Foreskin fibroblast (primary cell): ENCODE measurements at places on chromosomes 7 and 10.

DNA sequence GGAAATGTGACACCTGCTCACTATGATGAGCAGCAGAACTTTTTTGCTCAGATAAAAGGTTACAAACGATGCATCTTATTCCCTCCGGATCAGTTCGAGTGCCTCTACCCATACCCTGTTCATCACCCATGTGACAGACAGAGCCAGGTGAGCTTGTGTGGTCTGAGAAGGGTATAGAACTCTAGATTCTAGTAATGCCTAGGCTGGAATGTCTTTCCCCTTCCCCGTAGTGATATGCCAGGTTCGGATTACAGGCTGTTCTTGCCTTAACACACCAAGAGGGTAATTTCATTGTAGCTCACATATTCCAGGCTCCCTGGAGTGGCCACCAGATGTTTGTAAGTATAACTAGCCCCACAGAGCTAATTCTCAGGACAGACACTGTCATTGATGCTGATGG, 9.2 kb downstream of the HIF1AN start:
- no peak for DNase-seq

DNA sequence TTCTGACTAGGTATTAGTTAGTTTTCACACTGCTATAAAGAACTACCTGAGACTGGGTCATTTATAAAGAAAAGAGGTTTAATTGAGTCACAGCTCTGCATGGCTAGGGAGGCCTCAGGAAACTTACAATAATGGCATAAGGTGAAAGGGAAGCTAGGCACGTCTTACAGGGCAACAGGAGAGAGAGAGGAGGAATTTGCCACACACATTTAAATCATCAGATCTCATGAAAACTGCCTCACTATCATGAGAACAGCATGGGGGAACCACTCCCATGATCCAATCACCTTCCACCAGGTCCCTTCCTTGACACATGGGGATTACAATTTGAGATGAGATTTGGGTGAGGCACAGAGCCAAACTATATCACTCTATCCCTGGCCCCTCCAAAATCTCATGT, 40.6 kb upstream of the ZMYND11 start:
- DNase-seq: no peak

- DNase-seq: no peak
Measured at GRCh38 chr10:67790534-67791408, 47.2 kb downstream of the DNAJC12 start.

GRCh38 chr10:21368022-21368582, 157.4 kb downstream of the SKIDA1 start:
- no peak for DNase-seq

- peak; percentile 50 for DNase-seq
Measured at GRCh38 chr10:92208736-92209135, 82.1 kb downstream of the CPEB3 start.

- no peak for DNase-seq
Measured at GRCh38 chr7:102425639-102426267, 7.6 kb upstream of the ORAI2 start.

- DNase-seq: peak; percentile 45
Measured at GRCh38 chr7:94123136-94123535, 119.0 kb upstream of the BET1 start.

- DNase-seq: no peak
Measured at GRCh38 chr10:8300925-8301324, 246.4 kb downstream of the GATA3 start.

DNA sequence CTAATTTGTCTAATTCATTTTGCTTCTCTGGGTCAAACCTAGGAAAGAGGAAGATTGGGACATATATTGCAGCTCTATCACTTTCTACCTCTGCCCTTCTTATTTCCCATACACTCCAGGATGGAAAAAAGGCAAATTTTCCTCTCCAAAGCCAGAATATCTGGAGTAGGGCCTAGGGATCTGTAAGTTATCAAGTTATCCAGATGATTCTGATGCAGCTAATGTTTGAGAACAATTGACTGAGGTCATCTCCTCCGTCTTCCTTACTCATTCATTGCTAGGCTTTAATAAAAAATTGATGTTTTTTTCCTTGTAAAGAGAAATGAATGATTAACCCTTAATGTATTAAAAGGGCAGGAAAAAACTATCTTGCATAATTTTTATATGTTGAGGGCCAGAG, 211.9 kb upstream of the GLI3 start:
- DNase-seq: no peak

- peak; percentile 70 for DNase-seq
Measured at GRCh38 chr7:2209146-2209960, 23.4 kb downstream of the MAD1L1 start.

GRCh38 chr7:129166745-129167144, 21.7 kb upstream of the SMO start:
- no peak for DNase-seq

- DNase-seq: no peak
Measured at GRCh38 chr7:98539865-98540264, 77.2 kb upstream of the NPTX2 start.

GRCh38 chr10:1153805-1154351, 97.7 kb downstream of the WDR37 start:
- no peak for DNase-seq

GRCh38 chr7:41478187-41478586, 224.7 kb downstream of the INHBA start:
- DNase-seq: no peak

- DNase-seq: no peak
Measured at GRCh38 chr7:26195867-26196657, 4.5 kb downstream of the HNRNPA2B1 start.

- no peak for DNase-seq
Measured at GRCh38 chr7:12386313-12386740, 17.3 kb downstream of the VWDE start.

GRCh38 chr7:2214636-2215035, 18.1 kb downstream of the MAD1L1 start:
- no peak for DNase-seq

GRCh38 chr10:28463676-28464395, 69.1 kb upstream of the WAC start:
- DNase-seq: no peak

- DNase-seq: peak; percentile 46
Measured at GRCh38 chr10:101536800-101537199, 51.3 kb downstream of the POLL start.

- peak; percentile 90 for DNase-seq
Measured at GRCh38 chr7:138738551-138739335, 37.6 kb upstream of the SVOPL start.

DNA sequence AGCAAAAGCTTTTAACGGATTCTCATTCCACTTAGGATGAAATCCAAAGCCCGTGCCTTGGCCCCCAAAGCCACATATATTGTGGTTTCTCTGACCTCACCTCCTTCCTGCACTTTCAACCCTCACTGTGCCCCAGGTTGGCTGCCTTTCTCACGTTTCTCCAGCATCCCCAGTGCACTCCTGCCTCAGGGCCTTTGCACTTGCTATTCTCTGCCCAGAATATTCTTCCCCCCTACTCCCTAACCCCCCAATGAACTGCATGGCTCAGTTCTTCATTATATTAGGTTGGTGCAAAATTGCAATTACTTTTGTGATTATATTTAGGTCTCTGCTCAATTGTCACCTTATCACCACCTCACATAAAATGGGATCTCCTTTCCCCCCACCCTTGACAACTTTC, 34.2 kb downstream of the MYOF start:
- DNase-seq: no peak

DNA sequence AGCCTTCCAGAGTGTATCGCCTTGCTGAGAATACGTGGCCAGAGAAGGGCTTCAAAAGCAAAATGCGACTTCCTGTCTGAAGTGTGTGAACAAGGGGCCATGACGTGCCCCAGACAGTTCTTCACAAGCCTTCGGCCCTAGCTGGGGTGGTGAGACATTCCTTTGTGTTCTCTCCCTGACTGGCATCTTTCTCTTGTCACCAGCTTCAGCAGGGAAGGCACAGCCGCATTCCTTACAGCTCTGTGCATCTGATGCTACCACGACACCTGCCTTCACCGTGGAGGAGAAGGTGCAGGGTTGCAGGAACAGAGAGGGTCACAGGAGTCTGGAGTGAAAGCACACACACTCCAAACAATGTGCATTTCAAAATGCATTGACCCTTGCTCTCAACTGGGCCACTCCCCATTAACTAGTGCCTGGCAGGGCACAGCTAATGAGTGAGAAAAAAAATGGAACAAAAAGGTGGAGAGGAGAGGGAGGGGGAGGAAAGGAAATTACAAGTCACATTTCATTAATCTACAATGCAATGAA, 93.4 kb downstream of the GPR26 start:
- DNase-seq: no peak

- DNase-seq: no peak
Measured at GRCh38 chr10:22599636-22600228, 114.6 kb downstream of the PIP4K2A start.

DNA sequence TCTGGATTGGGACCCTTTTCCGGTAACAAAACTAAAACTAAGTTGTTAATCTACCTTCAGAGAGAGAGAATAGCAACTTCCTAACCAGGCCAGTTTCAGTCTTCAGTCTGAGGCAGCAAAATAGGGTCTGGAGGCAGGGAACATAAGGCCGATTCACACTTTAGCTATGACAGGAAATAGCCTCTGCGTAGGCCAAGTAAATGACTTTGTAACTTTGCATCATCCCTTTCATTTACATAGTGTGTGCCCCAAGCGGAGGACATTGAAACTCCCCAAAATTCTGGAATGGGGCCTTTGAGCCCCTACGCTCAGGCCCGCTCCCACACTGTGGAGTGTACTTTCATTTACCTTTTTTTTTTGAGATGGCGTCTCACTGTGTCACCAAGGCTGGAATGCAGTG, 1.7 kb upstream of the UPP1 start:
- DNase-seq: no peak

- DNase-seq: peak; percentile 29
Measured at GRCh38 chr7:28627263-28627653, 214.9 kb downstream of the CREB5 start.

DNA sequence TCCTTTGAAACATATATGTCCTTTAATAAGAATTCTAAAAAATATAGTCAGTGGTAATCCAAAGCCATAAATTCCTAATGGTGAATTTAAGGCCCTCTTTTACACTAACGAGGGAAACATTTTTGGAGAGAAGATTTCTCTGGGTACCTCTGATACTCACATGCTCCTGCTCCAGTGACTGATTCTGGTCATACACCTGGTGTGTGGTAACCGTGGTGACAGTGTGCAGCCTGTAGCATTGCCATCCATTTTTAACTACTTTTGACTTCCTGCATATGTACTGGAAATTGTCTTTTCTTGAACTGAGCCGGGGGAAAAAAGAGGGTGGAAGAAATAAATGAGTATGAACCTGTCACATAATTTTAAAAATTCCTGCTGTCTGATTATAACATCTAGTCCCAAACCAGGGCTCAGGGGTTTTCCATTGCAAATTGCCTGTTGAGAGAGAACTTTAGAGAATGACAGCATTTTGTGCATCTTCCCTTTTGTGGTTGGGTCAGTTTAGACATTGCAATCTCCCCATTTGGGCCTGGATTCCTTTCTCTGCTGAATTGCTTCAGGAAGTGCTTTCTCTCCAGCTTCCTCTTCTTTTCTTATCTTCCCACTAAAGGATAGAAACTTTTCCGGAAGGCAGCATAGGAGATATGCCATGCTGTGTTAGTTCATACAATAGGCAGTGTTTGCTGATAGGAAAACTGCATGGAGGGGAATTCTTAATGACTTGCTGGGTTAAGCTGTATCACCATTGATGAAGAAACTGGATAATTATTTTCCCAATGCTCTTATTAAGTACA, 125.5 kb downstream of the GRM3 start:
- no peak for DNase-seq

DNA sequence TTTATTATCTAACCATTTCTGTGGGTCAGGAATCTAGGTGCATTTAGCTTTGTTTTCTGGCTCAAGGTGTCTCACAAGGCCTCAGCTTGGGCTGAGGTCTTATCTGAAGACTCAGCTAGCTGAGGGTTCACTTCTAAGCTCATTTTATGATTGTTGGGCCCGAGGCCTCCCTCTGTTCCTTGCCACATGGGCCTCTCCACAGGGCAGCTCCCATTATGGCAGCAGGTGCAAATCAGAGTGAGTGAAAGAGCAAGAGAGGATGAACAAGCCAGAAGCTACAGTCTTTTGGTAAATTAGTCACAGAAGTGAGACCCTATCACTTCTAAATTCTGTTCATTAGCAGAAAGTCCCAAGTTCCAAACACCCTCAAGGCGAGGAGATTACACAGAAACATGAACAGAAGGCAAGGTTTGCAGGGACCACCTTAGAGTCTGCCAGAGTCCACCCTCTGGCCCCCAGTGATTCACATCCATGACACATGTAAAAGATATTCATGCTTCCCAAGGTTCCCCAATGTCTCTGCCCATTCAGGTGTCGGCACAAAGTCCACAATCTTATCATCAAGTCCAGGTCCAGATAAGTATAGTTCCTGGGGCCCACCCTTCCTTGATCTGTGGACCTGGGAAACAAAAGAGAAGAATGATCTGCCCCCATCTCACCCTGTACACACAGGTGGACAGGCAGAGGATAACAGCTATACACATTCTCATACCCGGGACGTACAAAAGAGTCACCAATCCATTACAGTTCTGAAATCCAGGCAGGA, 23.7 kb downstream of the FIGNL1 start:
- no peak for DNase-seq

GRCh38 chr7:133820584-133820983, 306.6 kb upstream of the LRGUK start:
- no peak for DNase-seq

DNA sequence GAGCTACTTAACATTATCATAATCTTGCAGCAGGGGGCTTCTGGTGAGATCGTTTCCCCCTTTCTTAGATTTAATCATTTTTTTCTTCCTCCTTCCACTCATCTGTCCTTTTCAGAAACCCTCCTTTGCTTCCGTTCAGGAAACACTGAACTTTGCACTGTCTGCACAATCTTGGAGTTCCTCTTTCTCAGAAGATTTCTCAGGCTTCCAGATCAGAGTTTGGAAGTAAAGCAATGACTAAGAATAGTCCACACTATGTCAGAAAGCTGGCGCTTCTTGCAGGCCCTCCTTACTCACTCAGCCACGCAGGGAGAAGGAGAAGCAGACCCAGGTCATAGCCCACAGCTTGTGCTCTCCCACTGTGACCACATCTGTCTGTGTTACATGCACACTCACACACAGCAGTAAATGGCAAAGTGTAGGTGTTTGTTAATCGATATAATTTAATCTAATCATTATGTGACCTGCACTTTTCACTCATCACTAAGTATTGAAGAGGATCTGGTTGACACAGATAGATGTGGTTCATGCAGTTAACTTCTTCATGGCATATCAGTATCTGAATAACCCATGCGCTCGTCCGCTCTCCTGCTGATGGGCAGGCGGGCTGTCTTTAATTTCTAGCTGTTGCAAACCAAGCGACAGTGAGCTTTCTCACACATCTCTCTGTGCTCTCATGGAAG, 30.2 kb downstream of the ALOX5 start:
- no peak for DNase-seq

GRCh38 chr7:1892011-1892965, 222.2 kb downstream of the ELFN1 start:
- no peak for DNase-seq

DNA sequence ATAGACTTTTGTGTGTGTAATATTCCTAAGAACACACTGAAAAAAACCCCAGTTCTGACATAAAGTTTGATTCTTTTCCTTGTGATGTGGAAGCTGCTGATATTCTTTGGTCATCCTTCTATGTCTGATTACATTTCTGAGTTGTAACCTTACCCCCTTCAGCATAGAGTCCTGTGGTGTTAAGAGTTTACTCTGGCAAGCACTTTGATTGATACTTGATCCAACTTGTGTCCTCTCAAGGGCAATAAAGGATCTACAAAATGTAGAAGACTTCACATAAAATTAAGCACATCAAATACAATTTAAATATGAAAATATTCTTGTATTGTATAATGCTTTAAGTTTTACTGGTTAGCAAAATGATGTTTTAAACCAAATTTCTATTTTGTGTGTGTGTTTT, 221.7 kb upstream of the DKK1 start:
- DNase-seq: no peak

GRCh38 chr10:50552771-50553535, 70.8 kb downstream of the SGMS1 start:
- no peak for DNase-seq
